ENCODE measurements at places on chromosomes 4 and X.

- peak; percentile 62 for DNase-seq
These were observed 44.9 kb downstream of the JADE1 start for GRCh38 chr4:128854433-128854832.

DNA sequence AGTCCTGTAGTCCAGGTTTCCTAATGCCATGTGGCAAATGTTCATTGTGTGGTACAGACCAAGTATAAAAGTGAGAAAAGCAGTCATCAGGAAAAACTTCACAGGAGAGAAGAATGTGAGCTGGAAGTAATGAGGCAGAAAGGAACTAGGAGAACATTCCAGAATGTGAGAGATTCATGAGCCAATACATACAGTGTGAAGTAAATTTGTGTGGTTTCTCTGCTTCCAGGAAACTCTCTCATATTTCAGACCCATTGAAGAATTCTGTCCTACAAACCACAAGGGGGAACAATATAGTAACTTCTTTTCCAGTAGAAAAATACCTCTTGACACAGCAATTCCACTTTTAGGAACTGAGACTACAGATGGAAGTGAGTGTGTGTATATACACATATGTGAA lies 136.5 kb downstream of the RNF150 start:
- DNase-seq: no peak

- DNase-seq: no peak
These were observed 239.2 kb upstream of the GRID2 start for GRCh38 chr4:92064574-92064973.

- DNase-seq: no peak
These were observed 6.0 kb downstream of the SAT1 start for GRCh38 chrX:23788946-23789345.

DNA sequence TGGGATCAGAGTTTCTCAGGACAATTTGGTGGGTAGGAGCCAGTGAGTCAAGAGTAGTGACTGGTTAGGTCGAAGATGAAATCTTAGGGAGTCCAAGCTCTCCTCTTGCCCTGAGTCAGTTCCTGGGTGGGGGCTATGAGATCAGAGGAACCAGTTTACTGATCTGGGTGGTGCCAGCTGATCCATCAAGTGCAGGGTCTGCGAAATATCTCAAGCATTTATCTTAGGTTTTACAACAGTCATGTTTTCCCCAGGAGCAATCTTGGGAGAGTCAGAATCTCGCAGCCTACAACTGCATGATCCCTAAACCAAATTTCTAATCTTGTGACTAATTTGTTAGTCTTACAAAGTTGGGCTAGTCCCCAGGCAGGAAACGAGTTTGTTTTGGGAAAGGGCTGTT lies 1833.2 kb upstream of the PCDH7 start:
- DNase-seq: no peak

GRCh38 chr4:73221734-73222133 lies 36.9 kb downstream of the ANKRD17 start:
- DNase-seq: no peak

- no peak for DNase-seq
These were observed 110.7 kb downstream of the PSAPL1 start for GRCh38 chr4:7323872-7324650.

DNA sequence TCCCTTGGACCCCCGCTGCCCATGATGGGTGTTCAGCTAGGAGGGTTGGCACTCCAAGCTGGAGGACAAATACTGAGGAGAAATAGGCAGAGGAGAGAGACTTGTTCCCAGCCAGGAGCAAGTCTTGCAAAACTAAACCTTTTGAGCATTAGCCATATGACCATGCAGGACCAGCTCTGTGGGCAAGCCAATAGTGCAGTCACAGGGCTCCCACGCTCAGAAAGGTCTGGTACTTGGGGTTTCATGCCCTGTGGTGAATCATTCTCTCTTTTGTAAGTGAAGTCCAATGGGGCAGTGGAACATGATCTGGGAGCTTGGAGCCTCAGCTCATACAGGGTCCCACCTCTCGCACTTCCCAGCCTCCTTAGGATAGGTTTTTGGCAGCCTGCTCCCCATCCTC lies 300.9 kb downstream of the BCOR start:
- no peak for DNase-seq

Measured in activated CD8-positive, alpha-beta memory T cell treated with anti-CD3 and anti-CD28 coated beads, Interleukin-2, amount 10 ng/mL, durations not matched to agents 7 days and 5 days (primary cell).